HFF-Myc (cell line): ENCODE measurements at places on chromosomes 7 and 10.

GRCh38 chr10:30431435-30431911 lies 2.5 kb upstream of the MAP3K8 start:
- DNase-seq, result no peak

DNA sequence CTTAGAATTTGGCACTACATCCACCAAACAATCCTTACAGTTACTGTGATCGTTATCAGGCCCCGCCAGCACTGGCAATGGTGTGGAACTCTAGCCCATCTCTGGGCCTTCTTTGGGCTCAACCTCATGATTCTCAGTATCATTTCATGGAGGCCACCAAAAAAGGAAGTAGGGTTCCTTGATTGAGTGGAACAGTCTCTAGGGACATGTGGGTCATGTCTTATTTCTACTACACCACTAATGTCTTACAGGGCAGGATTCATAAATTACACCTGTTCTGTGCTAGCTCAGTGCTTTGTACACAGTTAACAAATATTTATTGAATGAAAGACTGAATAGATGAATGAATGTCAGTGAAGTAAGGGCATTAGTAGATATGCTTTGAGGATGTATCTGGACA lies 53.9 kb downstream of the AP3M1 start:
- DNase-seq, result no peak

DNA sequence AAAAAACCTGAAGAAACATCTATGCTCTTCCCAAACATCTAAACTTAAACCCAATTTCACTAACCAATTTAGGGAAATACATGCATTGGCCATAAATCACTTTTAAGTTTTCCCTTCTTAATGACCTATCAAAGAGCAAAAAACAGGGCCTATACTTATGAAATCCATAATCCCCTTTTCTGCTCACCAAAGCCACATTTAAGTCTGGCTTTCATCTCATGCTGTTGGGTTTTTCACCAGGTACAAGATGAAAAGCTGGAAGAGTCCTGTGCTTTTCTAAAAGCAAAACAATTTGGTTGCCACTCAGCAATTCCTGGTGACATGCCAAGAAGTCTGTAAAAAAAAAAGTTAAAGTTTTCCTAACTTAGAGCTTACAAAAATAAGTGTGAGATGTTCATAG lies 92.6 kb downstream of the HPSE2 start:
- DNase-seq, result no peak

- DNase-seq, result no peak
Observed at GRCh38 chr7:138967159-138967558, 14.0 kb downstream of the KIAA1549 start.

- DNase-seq, result no peak
Observed at GRCh38 chr7:116384936-116385635, 114.5 kb upstream of the CAV2 start.

DNA sequence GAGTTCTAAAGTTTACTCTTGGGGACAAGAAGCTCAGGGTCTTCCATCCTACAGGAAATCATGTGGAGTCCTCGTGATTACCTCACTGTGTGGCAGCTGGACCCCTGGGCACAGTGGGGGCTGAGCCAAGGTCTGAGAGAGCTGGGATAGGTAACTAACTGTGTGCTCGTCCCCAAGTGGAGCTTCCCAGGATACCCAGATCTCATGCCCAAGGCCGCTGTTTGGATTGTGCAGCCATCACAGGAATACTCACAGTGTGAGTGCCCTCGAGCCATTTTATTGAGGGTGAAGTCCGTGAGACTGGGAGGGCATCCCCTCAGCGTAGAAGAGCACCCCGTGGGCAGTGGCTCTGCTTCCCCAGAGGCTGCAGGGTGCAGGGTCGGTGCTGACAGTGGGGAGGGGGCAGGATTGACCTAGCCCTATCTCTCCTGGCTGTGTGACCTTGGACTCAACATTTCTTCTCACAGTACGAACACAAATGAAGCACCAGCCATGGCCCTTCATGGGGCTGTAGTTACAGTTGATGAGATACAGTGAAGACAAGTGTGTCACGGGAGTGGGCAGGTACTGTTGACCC lies 69.6 kb upstream of the LEP start:
- no peak for DNase-seq

- DNase-seq, result no peak
Observed at GRCh38 chr10:106930751-106931150, 233.8 kb downstream of the SORCS1 start.

GRCh38 chr7:34091321-34091917 lies 186.1 kb downstream of the BMPER start:
- no peak for DNase-seq

DNA sequence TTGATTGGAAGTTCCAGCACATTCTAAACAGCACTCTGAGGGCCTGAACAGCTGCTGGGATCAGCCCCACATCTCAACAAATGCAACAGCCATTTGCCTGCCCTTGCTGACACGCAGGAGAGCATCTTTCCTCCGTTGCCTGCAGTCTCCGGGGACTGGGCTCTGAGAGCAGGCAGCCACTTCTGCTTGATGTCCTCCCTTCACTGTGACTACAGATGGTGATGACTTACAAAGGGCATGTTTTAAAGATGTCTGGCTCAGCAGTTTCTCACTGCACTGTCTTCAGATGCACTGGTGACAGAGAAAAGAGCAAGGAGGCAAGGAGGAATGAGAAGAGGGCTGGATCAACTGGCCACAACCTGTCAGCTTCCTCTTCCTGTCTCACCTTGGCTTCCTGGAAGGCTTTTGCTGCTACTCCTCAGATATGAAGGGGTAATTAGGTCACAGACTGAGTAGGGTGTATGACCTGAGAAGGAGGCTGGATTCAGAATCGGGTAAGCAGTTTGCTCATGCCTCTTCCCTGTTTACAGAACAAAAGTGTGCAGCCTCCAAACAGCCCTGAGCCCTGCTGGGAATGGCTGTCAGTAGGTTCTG lies 143.5 kb upstream of the GHITM start:
- no peak for DNase-seq

GRCh38 chr10:47452495-47453140 lies 31.3 kb downstream of the ANXA8 start:
- DNase-seq, result no peak

- no peak for DNase-seq
Observed at GRCh38 chr7:26305090-26305868, 13.6 kb downstream of the SNX10 start.
